Hair follicle dermal papilla cell (primary cell): ENCODE measurements at places on chromosomes 6 and 20. TPM values are rescaled to one million over a fixed set of nuclear protein-coding genes. Genes with fewer than 3 reads are reported as not detected.

The SLC35F1 gene
- under 0.01 TPM in 1 of 2 replicates, not detected in the other for total RNA-seq

The COL12A1 gene
- total RNA-seq = 1,804 and 2,318 TPM in 2 replicates

The PPIL6 gene
- 2.1 and 2.3 TPM in 2 replicates for total RNA-seq

The KCNK15 gene
- total RNA-seq = 115 and 133 TPM in 2 replicates

The HACE1 gene
- 19.7 and 20.4 TPM in 2 replicates for total RNA-seq

The ERVFRD-1 gene
- not detected in 2 replicates for total RNA-seq

The FOXQ1 gene
- total RNA-seq = 0.24 and 1.5 TPM in 2 replicates

The COL9A3 gene
- total RNA-seq = 0.24 TPM in 1 of 2 replicates, not detected in the other

The WFDC10B gene
- total RNA-seq = 0.32 TPM in 1 of 2 replicates, not detected in the other

The SLCO4A1 gene
- total RNA-seq = under 0.01 and 0.16 TPM in 2 replicates
